ENCODE measurements at places on chromosomes 6 and 20. TPM values are rescaled to one million over a fixed set of nuclear protein-coding genes. Genes with fewer than 3 reads are reported as not detected.

TMEM151B gene
- total RNA-seq = not detected

PRICKLE4 gene
- 3.5 TPM for total RNA-seq

VWA7 gene
- not detected for total RNA-seq

DLK2 gene
- 3.3 TPM for total RNA-seq

ALDH8A1 gene
- total RNA-seq = not detected

PRKN gene
- total RNA-seq = 11.6 TPM

DNA sequence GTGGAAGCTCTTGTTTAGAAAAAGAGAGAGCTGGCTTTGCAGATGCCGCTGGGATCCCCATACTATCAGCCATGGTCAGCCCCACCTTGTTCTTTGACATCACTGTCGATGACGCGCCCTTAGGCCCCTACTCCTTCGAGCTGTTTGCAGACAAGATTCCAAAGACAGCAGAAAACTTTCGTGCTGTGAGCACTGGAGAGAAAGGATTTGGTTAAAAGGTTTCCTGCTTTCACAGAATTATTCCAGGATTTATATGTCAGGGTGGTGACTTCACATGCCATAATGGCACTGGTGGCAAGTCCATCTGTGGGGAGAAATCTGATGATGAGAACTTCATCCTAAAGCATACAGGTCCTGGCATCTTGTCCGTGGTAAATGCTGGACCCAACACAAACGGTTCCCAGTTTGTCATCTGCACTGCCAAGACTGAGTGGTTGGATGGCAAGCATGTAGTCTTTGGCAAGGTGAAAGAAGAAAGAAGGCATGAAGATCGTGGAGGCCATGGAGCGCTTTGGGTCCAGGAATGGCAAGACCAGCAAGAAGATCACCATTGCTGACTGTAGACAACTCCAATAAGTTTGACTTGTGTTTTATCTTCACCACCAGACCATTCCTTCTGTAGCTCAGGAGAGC, 2.4 kb upstream of the BLCAP start:
- no peak for DNase-seq

- no peak for DNase-seq
These were observed 43.0 kb downstream of the F13A1 start for GRCh38 chr6:6277413-6277812.

GRCh38 chr6:79656134-79656533, 25.0 kb downstream of the SH3BGRL2 start:
- no peak for DNase-seq

DNA sequence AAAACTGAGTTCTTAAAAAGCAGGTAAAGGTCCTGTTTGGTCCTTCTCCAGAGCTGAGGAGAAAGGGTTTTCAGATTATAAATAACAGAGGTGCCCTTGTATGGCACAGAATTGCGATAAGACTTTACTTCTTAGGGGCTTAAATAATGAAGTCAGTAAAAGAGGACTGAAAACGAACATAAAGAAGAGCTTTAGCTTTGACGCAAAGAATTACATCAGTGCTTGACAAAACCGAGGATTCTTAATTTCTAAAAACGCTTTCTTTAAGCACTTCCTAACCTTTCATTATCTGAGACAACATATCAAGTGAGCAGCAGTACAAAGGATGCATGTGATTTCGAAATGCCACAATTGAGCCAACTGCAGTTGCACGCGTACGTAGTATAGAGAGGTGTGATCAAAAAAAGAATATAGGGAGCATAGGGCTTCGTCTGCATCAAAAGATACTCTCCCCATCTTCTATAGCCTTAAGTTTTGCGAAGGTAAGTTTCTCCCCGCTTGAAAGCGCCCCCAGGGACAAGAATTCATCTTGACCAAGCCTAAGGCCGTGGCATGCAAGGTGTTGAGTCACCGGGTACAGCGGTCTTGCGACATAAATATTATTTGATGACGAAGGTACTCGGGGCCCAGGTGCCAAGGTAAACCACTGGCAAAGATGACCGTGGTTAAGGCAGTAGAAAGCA, 778 bp upstream of the LOC128125822 start:
- no peak for DNase-seq

DNA sequence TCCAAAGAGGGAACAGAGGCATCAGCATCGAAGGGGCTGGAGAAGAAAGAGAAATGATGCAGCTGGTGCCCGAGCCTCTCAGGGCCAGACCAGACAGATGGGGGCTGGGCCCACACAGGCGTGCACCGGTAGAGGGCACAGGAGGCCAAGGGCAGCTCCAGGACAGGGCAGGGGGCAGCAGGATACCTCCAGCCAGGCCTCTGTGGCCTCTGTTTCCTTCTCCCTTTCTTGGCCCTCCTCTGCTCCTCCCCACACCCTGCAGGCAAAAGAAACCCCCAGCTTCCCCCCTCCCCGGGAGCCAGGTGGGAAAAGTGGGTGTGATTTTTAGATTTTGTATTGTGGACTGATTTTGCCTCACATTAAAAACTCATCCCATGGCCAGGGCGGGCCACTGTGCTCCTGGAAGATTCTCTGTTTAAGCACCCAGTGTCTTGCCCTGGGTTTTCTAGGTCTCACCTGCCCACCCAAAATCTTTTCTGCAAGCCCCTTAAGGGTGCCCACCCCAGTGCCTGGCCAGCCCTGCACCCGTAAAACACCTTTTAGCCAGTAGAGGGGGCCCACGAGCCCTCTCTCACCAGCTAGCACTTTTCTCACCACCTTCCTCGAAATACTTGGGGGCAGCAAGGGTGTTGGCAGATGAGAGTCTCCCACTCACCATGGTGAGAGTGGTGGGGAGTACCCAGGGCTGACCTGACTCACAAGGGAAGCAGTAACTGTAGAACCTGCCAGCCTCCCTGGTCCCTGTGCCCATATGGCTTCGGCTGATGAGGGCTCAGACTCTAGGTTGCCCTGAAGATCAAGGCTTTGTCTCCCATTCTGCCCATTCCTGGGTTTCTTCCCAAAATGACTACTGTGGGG, 35.7 kb upstream of the ID1 start:
- DNase-seq = peak; percentile 65

DNA sequence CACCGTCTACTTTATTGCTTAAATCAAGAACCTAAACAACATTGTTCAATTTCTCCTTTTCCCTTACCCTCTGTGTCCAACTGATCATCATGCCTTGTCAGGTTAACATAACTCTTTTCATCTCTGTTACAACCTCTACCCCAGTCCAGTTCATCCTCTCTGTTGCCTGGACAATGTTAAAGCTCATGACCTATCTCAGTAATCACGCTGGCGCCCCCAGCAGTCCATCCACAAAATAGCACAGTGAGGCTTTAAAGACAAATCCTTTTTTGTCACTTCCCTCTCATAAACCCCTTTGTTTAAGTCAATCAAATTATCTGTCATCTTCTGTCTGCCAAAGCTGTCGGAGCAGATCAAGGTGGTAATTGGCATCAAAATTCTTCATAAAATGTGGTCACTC, 140.1 kb downstream of the QKI start:
- DNase-seq = no peak

DNA sequence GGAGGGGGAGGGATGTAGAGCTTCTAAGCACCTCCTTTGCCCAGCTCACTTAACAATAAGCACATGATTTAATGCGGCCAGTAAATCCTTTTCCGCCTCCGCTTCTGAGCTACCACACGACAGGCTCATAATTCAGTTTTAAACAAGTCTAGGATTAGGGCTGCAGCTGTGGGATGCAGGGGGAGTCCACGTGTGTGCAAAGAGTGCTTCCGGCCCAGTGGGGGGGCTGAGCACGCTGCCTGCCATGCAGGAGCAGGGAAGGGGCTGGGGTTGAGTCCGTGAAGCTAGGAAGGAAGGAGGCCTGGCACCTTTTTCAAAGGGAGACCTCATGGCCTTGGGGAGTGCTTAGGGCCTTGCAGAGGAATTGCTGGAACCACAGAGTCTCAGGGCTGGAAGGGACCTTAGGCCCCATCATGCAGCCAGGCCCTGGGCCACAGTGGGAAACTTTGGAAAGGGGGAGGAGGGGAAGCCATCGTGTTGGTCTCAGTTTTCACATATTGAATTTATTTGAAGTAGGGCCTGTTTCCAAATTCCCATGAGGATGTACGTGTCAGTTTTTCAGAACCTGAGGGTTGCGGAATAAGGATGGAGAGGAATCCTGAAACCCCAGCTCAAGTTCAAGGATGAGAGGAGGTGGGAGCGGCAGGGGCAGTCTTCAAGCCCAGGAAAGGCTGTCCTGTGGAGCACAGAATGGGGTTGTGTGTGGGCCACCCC, 96.1 kb downstream of the VEGFA start:
- no peak for DNase-seq

- no peak for DNase-seq
These were observed 43.6 kb downstream of the DLL1 start for GRCh38 chr6:170247178-170247701.

- peak; percentile 6 for DNase-seq
These were observed 476.8 kb upstream of the ADGRB3 start for GRCh38 chr6:68158256-68158655.

GRCh38 chr6:100673641-100674040, 207.5 kb downstream of the ASCC3 start:
- peak; percentile 2 for DNase-seq

GRCh38 chr6:63690221-63690620, 54.6 kb downstream of the PHF3 start:
- no peak for DNase-seq

Data from myocyte (in vitro differentiated cells).